ENCODE measurements at places on chromosomes 12 and 14.

GRCh38 chr14:58747181-58747580, 109.4 kb downstream of the DACT1 start:
- DNase-seq: peak; percentile 61

- peak; percentile 23 for DNase-seq
These were observed 47.6 kb downstream of the MYBPC1 start for GRCh38 chr12:101642115-101643067.

DNA sequence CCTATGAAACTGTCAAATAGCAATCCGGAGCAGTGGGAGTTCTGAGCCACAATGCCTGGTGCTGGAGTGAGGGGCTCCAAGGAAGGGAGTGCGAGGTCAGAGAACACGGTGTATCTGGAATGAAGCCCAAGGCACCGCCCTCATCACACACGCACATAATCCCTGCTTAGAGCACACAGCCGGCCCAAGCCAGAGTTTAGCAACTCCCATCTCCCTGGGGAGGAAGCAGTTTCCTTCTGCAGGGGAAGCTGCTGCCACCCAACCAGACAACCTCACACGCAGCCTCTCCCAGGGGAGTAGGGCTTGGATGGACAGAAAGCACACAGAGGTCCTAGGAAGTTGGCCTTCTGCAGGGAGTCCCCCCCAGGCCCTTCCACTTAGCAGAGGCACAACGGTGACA, 31.3 kb downstream of the ACTN1 start:
- no peak for DNase-seq

GRCh38 chr12:85357609-85358008, 77.6 kb downstream of the ALX1 start:
- DNase-seq: no peak

DNA sequence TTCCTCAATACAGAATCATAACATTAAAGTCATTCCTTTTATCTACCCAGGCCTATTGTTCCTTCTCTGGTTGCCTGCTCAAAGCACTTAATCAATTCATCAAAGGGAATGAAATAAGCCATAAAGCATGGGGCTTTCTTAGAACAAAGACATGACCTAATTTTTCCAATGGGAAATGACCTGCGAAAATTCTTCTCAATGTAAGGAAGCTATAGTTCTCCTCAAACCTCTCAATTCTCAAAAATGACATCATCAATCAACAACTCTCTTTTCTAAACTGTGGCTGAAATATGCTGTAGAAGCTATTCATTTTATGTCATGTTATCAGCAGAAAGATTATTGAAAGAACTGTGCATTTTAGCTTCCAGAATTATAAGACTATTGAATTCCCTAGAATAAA, 116.0 kb upstream of the PTPRR start:
- no peak for DNase-seq

DNA sequence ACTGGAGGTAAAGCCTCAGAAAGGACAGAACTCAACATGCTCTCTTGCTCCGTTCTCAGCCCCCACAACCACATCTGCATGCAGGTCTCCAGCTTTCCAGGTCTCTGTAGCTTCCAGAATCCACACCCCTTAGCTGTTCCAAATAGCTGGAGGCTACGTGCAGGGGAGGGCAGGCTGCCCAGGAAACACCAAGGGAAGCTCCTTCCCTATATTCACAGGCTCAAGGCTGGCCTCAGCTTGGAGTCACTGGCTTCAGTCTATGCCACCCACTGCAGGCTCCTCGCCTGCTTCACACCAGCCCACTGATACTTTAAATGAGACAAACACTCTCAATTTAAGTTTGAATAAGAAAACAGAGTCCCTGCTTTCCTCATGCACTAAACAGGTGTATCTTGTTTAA, 73.3 kb downstream of the ASCL4 start:
- no peak for DNase-seq

GRCh38 chr14:51962711-51963110, 26.6 kb upstream of the RTRAF start:
- no peak for DNase-seq

GRCh38 chr12:55915482-55915859, 12.2 kb downstream of the PYM1 start:
- DNase-seq: no peak

DNA sequence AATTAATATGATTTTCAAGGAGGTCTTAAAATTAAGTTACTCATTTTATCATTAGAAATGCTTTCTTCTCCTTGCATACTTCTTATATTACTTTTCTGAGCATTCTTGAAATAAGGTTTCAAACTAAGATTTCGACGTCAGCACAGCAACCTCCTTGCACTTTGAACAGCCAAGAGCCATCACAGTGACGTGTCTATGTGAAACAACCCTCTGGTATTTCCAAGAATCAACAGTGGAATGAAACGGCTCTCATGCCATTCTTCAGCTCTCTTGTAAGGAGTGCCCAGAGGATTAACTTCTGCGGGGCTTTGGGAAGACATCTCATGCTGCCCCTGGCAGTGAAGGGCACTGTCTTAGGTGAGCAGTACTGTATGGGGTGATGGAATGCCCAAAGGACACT, 109.2 kb downstream of the EFCAB11 start:
- peak; percentile 79 for DNase-seq

- no peak for DNase-seq
These were observed 292.6 kb upstream of the CAND1 start for GRCh38 chr12:66976526-66976925.
